Mesothelial cell of epicardium (in vitro differentiated cells): ENCODE measurements at places on chromosomes 3 and 15.

GRCh38 chr3:161100994-161101393, 4.2 kb downstream of the B3GALNT1 start:
- DNase-seq: no peak

GRCh38 chr3:46910166-46910760, 32.7 kb downstream of the PTH1R start:
- no peak for DNase-seq

DNA sequence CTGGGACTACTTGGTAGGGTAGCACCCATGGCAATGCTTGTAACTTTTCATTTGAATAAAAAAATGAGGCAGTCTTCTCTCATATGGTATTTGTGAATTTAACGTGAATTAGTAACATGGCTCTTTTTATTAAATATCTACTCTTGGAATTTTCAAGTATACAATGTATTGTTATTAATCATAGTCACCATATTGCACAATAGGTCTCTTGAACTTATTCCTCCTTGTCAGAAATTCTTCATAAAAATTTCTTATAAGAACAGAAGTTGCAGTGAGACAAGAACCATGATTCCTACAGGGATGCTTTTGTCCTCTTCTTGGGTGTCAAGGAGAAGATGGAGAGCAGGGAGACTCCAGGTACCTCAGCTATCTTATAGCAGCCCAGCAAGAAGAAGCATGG, 203.8 kb upstream of the FEZF2 start:
- no peak for DNase-seq

GRCh38 chr15:98958918-98959639, 48.5 kb downstream of the PGPEP1L start:
- no peak for DNase-seq

DNA sequence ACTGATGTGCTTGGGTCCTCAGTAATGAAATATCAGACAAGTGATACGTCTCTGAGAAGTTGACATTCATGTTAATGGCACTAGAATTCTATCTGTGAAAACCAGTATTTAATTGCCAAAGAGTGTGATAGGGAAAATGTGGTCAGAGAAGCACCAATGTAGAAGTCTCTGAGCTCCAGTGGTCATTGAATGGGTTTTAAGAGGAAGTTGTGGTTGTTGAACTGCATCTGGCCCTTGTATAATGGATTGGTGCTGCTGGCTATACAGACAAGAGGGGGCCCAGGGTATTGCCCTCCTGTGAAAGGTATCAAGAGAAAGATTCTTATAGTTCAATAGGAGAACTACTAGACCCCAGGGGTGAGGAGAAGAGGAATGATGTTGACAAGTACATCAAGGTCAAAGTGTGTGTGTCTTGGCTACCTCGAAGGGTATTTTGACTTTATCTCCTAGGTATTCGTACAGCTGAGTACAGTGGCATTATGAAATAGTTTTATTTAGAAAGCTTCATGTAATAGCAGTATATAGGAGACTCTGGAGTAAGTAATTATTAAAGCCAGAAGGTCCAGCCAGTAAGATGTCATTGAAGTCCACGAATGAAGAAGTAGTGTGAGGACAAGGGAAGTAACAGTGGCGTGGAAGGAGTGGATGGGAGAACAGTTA, 47.1 kb downstream of the CHD2 start:
- no peak for DNase-seq

GRCh38 chr15:85125056-85125661, 143.5 kb downstream of the PDE8A start:
- no peak for DNase-seq

DNA sequence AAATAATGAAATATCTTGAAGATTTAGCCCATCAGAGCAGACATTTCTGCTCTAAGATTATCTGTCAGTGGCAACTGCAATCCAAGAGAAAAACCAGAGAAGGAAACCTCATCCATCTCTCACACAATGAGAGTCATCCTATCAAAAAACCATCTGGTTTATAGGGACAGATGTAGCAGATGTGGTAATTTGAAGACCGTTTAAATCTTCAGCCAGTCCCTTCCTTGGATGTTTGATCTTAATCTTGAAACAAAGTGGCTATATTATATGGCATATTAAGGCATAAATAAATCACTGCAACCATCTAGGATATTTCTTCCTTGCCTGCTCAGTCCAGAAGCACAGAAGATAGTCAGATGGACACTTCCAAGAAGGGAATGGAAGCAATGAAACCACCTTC, 305.3 kb downstream of the MAGI1 start:
- no peak for DNase-seq

GRCh38 chr3:71142441-71143161, 440.9 kb downstream of the FOXP1 start:
- DNase-seq: no peak

- DNase-seq: no peak
Measured at GRCh38 chr3:4065085-4065484, 238.1 kb upstream of the SETMAR start.

DNA sequence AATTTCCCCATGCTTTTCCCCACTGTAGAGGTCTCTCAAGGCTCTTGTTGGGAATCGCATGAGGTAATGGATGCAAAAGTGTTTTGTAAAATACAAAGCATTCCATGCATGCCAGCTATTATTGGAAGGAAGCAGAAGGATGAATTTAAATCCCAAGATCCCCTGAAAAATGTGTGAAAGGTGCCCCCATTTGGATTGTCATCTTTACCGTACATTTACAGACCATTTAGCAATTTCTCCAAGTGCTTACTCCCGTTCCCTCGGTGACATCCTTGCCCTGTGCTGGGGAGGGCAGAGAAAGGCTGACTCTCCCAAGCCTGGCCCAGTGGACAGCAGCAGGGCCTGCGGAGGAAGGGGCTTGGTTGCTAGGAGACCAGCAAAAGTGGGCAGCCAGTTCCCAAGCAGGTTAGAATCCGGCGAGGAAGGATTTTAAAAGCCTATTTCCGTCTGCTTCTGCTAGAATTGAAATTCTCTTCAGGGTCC, 31.1 kb upstream of the NEO1 start:
- DNase-seq: no peak

- DNase-seq: no peak
Measured at GRCh38 chr3:147402159-147402558, 4.2 kb downstream of the ZIC4 start.

GRCh38 chr15:59330649-59331048, 42.0 kb downstream of the MYO1E start:
- DNase-seq: no peak

DNA sequence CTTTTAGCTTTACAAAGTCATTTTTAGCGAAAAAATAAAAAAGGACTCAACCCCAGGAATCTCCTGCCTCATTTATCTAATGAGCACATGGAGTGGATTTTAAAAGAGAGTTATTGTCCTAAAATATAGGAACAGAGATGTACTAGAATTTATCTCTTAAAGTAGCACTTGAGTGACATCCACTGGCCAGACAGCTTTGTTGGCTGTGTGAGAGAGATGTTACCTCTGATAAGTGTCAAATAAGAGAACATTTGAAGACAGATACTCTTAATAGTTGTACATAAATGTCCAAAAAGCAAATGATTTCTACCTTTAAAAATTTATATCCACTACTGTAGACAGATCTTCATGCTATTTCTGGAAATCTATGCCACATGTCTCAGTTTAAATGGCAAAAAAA, 12.3 kb upstream of the MFSD1 start:
- DNase-seq: no peak

- DNase-seq: no peak
Measured at GRCh38 chr3:128590948-128591347, 59.7 kb downstream of the RPN1 start.

DNA sequence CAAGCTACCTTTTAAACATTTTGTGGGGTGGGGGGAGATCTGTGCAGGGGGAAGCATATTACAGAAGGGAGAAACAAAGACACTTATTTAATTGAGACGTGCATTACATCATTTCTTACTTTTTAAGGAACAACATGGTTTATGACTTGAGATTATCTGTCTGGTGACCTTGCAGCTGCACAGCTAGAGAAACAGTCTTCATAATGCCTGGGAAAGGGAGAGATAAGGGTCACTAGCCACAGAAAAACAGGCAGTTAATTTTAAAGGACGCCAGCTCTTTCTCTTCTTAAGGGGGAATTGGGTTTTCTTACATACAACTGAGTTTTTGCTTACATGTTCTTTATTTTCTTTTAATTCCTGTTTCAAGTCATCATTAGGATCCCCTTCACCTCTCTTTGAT, 147.9 kb downstream of the SST start:
- no peak for DNase-seq

- DNase-seq: no peak
Measured at GRCh38 chr3:50207359-50208042, 2.4 kb downstream of the SLC38A3 start.

GRCh38 chr15:39589815-39590644, 9.2 kb downstream of the THBS1 start:
- DNase-seq: no peak

- no peak for DNase-seq
Measured at GRCh38 chr15:95957861-95958260, 372.6 kb upstream of the NR2F2 start.

- no peak for DNase-seq
Measured at GRCh38 chr3:120802916-120803315, 60.4 kb downstream of the GTF2E1 start.

GRCh38 chr15:68734352-68734751, 86.3 kb downstream of the ANP32A start:
- no peak for DNase-seq

DNA sequence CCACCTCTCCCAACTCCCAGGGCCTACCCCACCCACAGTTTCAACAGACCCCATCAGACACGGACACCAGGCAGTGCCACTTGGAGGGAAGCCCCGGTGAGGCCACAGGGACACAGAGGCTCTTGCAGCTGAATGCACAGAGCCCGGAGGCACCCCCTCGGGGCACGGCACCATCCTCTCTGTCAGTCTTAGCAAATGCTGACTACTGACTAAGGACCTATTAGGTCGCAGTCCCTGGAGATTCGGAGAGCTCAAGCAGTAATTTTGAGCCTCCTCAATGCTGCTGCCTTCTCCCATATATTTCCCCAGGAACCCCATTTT, 79.9 kb downstream of the VGLL4 start:
- no peak for DNase-seq

DNA sequence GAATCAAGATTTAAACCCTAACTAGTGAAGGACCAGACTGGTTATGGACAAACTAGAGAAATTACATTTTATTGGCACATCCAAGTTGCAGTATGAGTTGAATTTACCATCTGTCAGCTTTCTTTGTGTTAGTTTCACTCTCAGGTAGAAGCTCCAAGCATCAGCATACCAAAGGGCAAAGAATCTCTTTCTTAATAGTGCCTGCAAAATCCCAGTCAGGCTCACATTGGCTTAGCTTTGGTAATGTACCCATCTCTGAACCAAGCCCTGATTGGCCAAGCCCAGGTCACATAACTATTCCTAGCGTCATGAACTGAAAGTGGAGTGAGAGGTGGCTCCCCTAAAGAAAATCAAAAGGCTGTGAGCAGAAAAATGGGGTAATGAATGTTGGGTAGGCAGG, 66.9 kb downstream of the CCNL1 start:
- no peak for DNase-seq
